ENCODE measurements at places on chromosomes 13 and 19.

DNA sequence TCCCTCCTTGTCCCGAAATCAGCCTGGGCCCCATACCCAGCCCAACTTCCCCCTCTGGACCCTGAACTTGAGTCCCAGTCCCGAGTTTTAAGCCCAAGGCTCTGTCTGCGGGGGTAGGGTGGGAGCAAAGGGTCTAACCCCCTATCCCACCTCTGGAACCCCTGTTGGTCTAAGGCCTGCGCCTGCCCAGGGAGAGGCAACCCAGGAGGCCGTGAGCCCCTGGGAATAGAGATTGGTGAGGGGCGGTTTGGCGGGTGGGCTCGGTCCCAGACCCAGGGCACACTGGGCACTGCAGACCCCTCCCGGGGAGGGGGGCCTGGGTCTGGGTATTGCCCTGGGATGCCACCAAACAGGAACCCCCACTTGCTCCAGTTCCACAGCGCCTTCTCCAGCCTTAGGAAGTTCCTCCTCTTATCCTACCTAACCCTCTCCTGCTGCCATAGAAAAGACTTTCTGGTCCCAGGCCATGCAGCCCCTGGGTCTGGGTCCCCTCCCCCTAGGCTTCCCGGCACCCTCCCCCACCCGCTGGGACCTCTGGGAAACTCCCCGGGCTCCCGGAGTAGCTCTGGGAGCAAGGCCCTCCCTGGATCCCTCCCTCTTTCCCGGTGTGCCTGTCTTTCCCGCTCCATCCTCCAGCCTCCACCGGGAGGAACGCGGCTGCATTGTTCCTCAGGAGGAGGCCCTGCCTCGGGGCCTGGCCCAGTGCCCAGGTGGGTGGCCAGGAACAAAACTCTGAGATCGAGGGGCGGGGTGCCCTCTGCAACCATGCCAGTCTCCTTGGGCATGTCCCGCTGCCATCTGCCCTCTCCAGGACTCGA, 33.6 kb upstream of the NANOS3 start:
- DNase-seq: no peak

DNA sequence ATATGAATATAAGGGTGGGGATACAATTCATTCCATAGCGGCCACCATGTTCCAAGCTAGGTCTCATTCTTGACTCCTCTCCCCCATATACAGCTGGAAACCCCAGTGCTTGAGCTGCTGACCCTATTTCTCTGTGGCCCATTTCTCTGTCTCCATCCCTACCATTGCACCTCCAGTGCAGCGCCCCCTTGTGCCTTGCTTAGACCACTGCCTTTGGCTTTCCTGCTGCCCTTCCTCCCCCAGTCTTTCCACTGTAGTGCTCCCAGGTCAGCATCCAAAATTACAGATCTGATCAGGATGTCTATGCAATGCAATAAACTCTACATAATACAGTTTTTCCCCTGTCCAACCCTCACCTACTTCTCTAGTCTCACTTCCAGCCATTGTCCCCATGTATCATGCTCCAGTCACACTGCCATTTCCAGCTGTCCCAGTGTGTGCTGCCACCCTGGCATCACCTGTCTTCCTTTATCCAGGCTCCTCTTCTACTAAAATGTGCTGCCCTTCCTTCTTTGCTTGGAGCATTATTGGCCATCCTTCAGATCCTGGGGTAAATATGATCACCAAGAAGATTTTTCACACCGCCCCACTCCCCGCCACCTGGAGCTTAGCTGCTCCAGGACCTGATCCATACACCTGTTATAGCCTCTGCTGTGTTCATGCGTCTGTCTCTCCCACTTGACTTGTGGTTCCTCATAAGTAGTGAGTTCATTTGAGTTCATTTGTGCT, 199.4 kb upstream of the IPO5 start:
- no peak for DNase-seq

- DNase-seq: no peak
These were observed 5.5 kb upstream of the GALP start for GRCh38 chr19:56170261-56170660.

DNA sequence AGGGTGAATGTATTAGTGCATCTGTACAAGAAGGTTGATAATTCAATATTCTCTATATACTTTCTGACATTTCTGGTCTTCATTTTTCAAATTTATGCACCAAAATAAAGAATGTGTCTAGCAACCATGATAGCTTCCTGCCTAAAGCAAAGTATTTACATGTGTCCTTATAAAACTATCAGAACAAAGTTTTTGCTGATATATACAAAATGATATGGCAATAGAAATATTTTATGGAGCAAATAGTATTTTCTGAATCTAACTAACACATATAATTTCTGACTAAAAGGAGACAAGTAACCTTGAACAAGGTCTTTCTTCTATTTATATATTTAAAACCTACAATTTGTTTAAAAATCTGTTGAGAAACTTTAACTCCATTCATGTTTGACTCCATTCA, 184.9 kb downstream of the DIAPH3 start:
- no peak for DNase-seq

GRCh38 chr19:19026299-19026971, 6.9 kb downstream of the SUGP2 start:
- DNase-seq: no peak

DNA sequence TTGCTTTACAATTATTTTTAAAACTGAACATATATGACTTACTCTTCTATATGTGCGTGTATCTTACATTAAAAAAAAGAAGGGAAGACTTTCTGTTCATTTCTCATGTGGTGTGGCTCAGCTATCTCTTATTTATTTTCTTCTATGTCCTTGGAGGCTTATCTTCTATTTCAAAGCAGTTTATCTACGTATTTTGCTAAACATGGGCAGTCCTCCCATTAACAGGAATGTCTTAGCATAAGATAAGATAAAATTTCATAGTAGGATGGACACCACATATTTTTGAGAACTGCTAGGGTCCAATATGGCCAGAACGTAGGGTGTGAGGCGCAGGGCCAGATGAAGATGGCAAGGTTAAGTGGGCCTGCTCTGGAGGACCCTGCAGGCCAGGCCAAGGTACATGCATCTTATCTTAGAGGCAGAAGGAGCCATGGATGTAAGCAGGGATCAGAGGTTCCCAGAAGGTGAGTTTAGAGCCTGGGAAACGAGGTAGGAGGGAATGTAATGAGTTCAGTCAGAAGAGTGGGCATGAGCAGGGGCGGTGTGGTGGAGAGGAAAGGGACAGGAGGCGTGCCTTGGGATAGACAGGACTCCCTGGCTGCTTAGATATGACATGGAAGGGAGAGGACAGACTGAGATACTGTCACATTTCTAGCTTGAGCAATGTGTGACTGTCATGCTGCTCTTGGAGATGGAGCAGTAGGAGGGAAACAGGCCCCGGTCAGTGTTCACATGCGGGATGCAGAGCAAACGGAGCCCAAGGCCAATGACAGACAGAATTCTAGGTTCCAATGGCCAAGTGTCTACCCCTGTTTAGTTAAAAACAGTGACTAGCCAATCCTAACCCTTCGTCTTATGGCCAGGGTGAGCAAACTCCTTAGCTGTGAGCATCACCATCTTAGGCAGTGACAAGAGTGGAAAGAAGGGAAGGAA, 68.6 kb upstream of the MEDAG start:
- DNase-seq: no peak
